Skeletal muscle cell (primary cell): ENCODE measurements at places on chromosomes 12 and 14.

- DNase-seq: no peak
Observed at GRCh38 chr14:70981000-70981952, 74.0 kb downstream of the PCNX1 start.

GRCh38 chr12:34406996-34407300 lies 384.7 kb downstream of the ALG10 start:
- no peak for DNase-seq

- no peak for DNase-seq
Observed at GRCh38 chr14:90739318-90740068, 76.7 kb downstream of the TTC7B start.

GRCh38 chr12:132428936-132429601 lies 60.9 kb upstream of the FBRSL1 start:
- no peak for DNase-seq

GRCh38 chr12:28882444-28882843 lies 266.6 kb upstream of the FAR2 start:
- DNase-seq: no peak

GRCh38 chr12:60522684-60523400 lies 927.0 kb downstream of the SLC16A7 start:
- no peak for DNase-seq

DNA sequence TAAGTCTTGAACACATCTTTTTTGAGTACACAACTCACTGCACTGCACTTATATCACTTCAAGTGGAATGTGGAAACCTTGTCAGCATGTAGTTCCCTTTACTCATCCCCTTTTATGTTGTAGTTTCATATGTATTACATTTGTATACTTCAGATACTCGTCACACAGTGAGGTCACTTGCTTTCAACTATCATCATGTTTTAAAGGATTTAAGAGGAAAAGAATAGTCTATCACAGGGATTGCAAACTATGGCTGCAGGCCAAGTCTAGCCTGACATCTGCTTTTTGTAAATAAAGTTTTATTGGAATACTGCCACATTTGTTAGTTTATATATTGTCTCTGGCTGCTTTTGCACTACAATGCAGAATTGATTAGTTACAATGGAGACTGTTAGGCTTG lies 24.3 kb downstream of the CNOT2 start:
- no peak for DNase-seq
